ENCODE measurements at places on chromosomes 4 and X. TPM values are rescaled to one million over a fixed set of nuclear protein-coding genes. Genes with fewer than 3 reads are reported as not detected.

DNA sequence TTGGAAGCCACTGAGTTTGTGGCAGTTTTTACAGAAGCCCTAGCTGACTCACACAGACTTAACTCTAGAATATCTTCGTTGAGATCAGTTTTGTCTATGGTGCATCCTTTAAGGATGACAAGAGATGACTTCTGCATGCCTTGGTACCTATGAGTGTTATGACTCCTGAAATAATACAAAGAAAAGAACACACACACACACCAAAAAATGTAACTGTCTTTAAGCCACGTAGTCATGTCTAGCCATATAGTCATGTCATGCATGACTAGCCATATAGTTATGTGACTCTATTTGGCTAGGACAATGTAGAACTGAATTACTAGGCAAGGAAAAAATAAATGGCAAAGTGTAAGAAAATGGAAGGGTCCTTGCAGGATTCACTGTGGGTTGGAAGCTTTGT, 447.8 kb downstream of the NLGN4X start:
- no peak for DNase-seq

- peak; percentile 18 for DNase-seq
Observed at GRCh38 chr4:110589297-110589696, 33.6 kb downstream of the PITX2 start.

- no peak for DNase-seq
Observed at GRCh38 chr4:84907145-84907544, 59.3 kb downstream of the WDFY3 start.

The ARSJ gene
- 33.4 TPM for total RNA-seq

The CACNA1F gene
- total RNA-seq = not detected
